ENCODE measurements at places on chromosomes 4 and X. TPM values are rescaled to one million over a fixed set of nuclear protein-coding genes. Genes with fewer than 3 reads are reported as not detected.

DNA sequence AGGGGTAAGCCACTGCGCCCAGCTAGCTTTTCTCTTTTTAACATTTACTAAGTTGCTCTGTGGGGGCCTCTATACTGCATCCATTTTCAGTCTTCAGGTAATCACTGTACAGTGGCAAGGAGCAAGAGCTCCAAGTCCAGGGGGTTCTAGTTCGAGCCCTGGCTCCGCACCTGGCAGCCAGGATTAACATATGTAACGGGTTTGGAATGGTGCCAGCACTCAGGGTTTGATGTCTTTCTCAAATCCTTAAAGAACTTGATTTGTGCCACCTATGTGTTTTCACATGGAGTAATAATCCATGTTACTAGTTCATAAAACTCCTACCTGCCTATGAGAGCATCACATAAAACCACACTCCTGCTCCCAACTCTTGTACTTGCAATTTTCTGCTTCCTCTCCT, 4.5 kb downstream of the GRPEL1 start:
- no peaks in the 10 kb centered on the region for H3K27me3 ChIP-seq
- no peak overlapping the region for H3K27ac ChIP-seq
- peaks cover 8% of the 10 kb centered on the region for H3K36me3 ChIP-seq
- H3K4me3 ChIP-seq: no peak overlapping the region
- no peak for DNase-seq

DNA sequence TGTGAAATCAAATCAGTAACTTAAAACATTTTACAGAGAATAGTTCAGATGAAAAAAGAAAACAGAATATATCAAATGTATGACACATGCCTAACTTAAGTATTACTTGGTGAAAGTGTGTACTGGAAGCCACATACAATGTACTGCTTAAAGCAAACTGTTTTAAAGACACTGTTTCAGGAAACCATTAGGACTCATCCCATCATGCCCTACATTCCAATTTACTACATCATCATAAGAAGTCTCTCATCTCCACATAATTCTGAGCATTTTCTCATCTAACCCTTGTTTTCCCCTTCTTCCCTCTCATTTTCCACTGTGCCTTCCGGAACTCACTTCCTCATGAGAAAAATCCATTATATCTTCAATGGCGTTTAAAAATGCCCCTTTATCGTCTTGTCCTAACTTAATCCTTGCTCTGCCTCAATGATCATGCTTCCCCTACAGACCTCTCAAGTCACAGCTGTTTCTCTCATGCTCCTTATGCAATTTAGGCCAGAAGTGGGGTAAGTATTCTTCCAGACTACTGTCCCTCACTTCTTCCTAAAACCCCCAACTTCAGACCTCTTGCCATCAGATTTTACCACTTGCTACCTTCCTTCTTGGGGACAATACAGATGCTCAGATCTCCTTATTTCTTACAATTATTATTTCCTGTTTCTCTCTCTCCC, 26.8 kb upstream of the FGF5 start:
- H3K27ac ChIP-seq: no peak overlapping the region

- H3K27ac ChIP-seq: no peak overlapping the region
- no peaks in the 10 kb centered on the region for H3K4me1 ChIP-seq
- H3K36me3 ChIP-seq: no peaks in the 10 kb centered on the region
- no peak overlapping the region for H3K4me3 ChIP-seq
Measured at GRCh38 chrX:38704146-38704882, 96.9 kb upstream of the MID1IP1 start.

DNA sequence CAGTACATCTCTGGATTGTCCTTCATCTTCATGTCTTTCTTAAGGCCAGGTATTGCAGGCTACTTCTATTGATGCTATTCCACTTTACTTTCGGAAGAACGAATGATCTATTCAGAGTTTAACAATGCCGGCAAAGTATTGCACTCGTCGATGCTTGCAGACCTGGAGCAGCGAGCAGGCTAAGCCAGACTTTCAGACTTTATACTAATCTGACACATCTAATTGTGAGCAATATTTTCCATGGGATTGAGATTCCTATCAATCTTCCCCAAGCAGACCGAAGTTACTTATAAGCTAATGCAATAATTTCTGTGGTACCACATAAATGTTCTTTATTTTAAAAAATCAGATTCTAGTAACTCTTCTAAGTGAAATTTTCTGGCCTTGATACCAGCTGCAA, 1.6 kb downstream of the EMCN start:
- no peak for DNase-seq
- H3K27me3 ChIP-seq: no peaks in the 10 kb centered on the region
- no peak overlapping the region for H3K4me3 ChIP-seq
- H3K36me3 ChIP-seq: no peaks in the 10 kb centered on the region

GRCh38 chrX:120251471-120252011, 929 bp downstream of the ZBTB33 start:
- no peaks in the 10 kb centered on the region for H3K4me1 ChIP-seq
- DNase-seq: no peak
- no peak overlapping the region for H3K27ac ChIP-seq
- H3K4me3 ChIP-seq: peak overlapping the region; percentile 95
- no peaks in the 10 kb centered on the region for H3K27me3 ChIP-seq

DNA sequence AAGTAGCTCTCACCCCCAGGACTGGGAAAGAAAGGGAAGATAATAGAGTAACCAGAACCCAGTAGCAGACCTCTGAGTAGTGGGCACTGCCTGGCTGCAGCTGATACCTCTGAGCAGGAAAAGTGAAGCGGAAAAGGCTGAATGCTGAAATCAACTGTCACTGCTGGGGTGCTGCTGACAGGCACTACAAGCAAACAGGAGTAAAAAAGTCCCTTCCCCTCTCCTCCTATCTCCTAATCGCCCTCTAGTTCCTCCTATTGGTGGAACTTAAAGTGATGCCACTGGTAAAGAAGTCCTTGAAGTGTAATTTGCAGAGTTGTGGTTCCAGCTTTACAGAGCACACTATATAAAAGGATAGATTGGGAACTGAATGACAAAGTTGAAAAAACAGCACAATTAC, 32.8 kb upstream of the GLRB start:
- no peak for DNase-seq
- no peak overlapping the region for H3K27ac ChIP-seq
- no peaks in the 10 kb centered on the region for H3K27me3 ChIP-seq
- H3K4me3 ChIP-seq: no peak overlapping the region
- H3K36me3 ChIP-seq: no peaks in the 10 kb centered on the region

GRCh38 chr4:99052902-99053301, 35.7 kb downstream of the ADH5 start:
- no peak for DNase-seq
- H3K4me3 ChIP-seq: no peak overlapping the region
- H3K4me1 ChIP-seq: no peaks in the 10 kb centered on the region

GRCh38 chr4:119746951-119747350, 118.3 kb upstream of the PDE5A start:
- no peaks in the 10 kb centered on the region for H3K27me3 ChIP-seq
- H3K4me3 ChIP-seq: no peak overlapping the region
- DNase-seq: no peak
- no peaks in the 10 kb centered on the region for H3K4me1 ChIP-seq
- no peak overlapping the region for H3K27ac ChIP-seq

DNA sequence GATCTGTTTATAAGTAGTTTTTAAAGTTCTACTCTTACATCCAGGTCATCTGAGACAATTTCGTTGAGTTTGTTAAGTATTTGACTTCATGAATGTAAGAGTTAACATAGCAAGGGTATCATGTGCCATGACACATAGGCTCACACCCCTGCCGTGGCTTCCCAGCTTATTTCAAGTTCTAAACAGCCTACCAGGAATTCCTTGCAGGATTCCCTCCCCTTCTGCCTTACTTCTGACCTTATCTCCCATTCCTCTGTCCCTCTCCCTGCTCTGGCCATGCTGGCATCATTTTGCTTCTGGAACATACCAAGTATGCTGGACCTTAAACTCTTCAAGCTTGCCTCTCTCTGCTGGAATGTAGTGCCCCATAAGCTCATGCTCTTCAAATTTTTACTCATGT, 369.9 kb upstream of the PCDH7 start:
- no peak for DNase-seq
- H3K27me3 ChIP-seq: no peaks in the 10 kb centered on the region
- no peaks in the 10 kb centered on the region for H3K36me3 ChIP-seq
- no peaks in the 10 kb centered on the region for H3K4me1 ChIP-seq
- H3K27ac ChIP-seq: no peak overlapping the region

GRCh38 chr4:113809311-113809710, 47.8 kb upstream of the CAMK2D start:
- no peaks in the 10 kb centered on the region for H3K36me3 ChIP-seq
- no peak overlapping the region for H3K27ac ChIP-seq
- no peaks in the 10 kb centered on the region for H3K27me3 ChIP-seq
- DNase-seq: no peak
- no peaks in the 10 kb centered on the region for H3K4me1 ChIP-seq

DNA sequence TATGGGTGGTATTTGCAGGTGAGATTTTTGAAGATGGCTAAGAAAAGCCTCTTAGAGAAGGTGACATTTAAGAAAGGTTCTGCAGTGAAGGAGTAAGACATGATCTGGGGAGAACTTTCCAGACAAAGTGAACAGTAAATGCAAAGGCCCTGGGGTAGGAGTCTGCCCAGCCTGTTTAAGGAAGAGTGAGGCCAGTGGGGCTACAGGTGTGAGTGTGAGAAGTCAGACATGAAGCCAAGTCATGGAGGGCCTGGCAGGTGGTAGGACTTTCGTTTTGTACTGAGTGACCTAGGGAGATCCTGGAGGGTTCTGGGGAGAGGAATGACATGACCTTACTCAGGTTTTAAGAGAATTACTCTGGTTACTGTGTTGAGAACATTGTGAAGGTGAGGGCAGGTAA, 21.5 kb downstream of the COQ2 start:
- H3K36me3 ChIP-seq: no peaks in the 10 kb centered on the region
- no peak overlapping the region for H3K4me3 ChIP-seq
- no peaks in the 10 kb centered on the region for H3K27me3 ChIP-seq
- no peaks in the 10 kb centered on the region for H3K4me1 ChIP-seq
- no peak for DNase-seq
- H3K27ac ChIP-seq: no peak overlapping the region

DNA sequence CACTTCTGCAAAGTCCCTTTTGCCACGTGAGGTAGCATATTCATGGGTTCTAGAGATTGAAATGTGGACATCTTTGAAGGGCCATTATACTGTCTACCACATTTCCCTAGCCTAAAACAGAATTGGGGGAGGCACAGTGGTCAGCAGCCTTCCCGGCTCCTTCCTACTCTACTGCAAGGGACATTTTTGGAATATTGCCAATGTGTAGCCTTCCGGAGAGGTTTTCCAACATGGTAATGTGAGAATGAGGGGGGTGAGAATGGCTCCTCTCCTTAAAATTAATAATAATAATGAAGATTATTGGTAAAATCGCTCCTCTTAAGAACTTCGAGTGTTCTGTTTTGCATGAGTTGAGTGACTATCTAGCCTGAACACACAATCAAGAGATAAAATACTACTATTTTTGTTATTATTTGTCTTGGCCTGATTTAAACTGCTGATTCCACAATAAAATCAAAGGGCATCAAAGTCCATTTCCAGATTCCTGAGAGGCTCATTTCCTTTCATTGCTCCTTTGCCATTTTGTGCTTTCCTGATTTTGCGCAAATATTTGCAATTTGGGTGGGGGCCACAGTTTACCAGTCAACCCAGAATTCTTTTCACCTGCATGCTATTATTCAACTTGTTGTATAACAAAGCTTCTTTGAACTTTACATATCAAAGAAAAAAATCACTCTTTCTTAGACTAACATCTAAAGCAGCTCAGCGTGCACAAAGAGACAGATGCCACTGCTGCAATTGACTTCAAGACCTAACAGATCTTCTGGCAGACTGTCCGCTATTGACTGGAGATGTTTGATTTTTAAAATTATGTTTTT, 27.0 kb upstream of the TSPAN5 start:
- H3K27ac ChIP-seq: no peak overlapping the region
- H3K36me3 ChIP-seq: no peaks in the 10 kb centered on the region
- no peaks in the 10 kb centered on the region for H3K27me3 ChIP-seq
- H3K4me3 ChIP-seq: no peak overlapping the region

DNA sequence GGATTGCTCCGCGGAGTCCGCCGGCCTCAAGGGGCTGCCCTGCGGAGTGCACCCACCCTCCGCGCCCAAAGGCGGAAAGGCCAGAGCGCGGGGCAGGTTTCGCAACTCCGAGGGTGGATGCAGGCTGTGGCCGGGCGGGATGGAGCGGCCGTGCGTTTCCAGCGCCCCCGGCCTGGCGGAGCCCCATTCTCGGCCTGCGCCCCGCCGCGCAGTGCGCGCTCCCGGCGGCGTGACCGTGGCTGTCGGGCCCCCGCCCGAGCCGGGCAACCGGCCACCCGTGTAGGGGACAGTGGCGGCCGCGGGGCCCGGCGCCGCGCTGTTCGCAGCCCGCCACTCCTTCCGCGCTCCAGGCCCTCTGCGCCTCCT, 331 bp downstream of the SETD7 start:
- peak overlapping the region; percentile 86 for H3K27ac ChIP-seq
- peak overlapping the region; percentile 79 for H3K4me3 ChIP-seq
- H3K36me3 ChIP-seq: no peaks in the 10 kb centered on the region
- DNase-seq: peak; percentile 88

- H3K27me3 ChIP-seq: no peaks in the 10 kb centered on the region
- DNase-seq: no peak
- no peaks in the 10 kb centered on the region for H3K36me3 ChIP-seq
- H3K4me3 ChIP-seq: no peak overlapping the region
- no peaks in the 10 kb centered on the region for H3K4me1 ChIP-seq
Measured at GRCh38 chr4:26590639-26591038, 6.8 kb downstream of the TBC1D19 start.

DNA sequence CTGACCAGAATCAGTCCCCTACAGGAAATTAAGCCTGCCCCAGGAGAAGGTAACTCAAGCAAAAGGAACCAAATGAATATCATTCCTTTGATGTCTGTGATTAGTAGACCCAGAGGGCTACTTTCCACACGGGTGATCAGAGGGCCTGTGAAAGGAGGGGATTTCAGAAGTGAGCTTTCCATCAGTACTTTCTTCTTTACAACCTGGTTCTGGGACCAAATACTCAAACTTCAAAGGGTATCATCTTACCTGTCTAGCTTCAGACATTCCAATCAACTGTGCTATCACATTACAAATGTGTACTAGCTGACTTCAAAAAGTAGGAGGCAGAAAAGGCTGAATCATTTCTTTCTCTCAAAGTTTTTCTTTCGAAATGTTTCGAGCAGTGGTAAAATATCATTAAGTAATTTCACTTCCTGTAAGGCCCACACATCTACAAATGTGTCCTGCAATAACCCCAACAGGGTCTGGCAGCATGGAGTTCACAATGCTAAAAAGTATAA, 23.9 kb downstream of the ACSL4 start:
- DNase-seq: no peak
- no peaks in the 10 kb centered on the region for H3K27me3 ChIP-seq
- peak overlapping the region; percentile 51 for H3K27ac ChIP-seq
- H3K36me3 ChIP-seq: no peaks in the 10 kb centered on the region
- no peak overlapping the region for H3K4me3 ChIP-seq
- H3K4me1 ChIP-seq: peaks cover 1% of the 10 kb centered on the region

- H3K4me1 ChIP-seq: no peaks in the 10 kb centered on the region
- no peak overlapping the region for H3K4me3 ChIP-seq
- H3K36me3 ChIP-seq: no peaks in the 10 kb centered on the region
Measured at GRCh38 chr4:70691661-70692060, 3.3 kb downstream of the UTP3 start.

Gene HMGN5
- 7.1 TPM for total RNA-seq

Gene SYTL5
- not detected for total RNA-seq

Gene NIPAL1
- total RNA-seq: 1.1 TPM

Gene SPP1
- total RNA-seq: 180 TPM

Gene TMPRSS11B
- total RNA-seq: not detected

Gene FANCB
- total RNA-seq: 1.7 TPM

Gene RHOXF2B
- not detected for total RNA-seq

Gene CYBB
- 60.4 TPM for total RNA-seq
